NCI-H2107 (cell line): ENCODE measurements at places on chromosomes 4 and X.

- DNase-seq = no peak
Observed at GRCh38 chr4:159042097-159042605, 60.7 kb upstream of the RAPGEF2 start.

GRCh38 chr4:165709973-165710526, 163.0 kb upstream of the TLL1 start:
- no peak for DNase-seq

GRCh38 chrX:24506082-24506481, 41.0 kb downstream of the PDK3 start:
- DNase-seq = no peak

DNA sequence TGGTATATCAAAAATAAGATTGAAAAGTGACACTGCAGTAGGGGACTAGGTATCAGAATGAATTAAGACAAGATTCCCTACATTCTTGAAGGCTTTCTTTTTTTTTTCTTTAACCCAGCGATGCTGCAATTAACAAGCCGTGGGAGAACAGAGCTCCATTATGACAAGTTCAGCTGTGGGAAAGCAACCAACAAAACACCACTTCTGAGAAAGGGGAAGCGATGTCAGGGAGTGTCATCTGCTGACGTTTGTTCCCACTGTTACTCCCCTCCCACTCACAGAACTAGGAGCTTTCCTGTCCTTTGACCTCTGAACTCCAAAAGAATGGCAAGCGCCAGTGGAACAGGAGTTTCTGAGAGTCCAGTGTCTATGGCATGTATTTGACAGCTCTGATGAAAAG, 90.2 kb upstream of the SLITRK2 start:
- no peak for DNase-seq

GRCh38 chr4:3021627-3022026, 52.7 kb downstream of the HTT-AS start:
- no peak for DNase-seq

GRCh38 chr4:123526511-123526910, 129.9 kb downstream of the SPRY1 start:
- DNase-seq = no peak

GRCh38 chrX:150935467-150935866, 37.0 kb upstream of the CD99L2 start:
- no peak for DNase-seq

GRCh38 chr4:42280327-42281095, 116.8 kb upstream of the SHISA3 start:
- DNase-seq = no peak

- no peak for DNase-seq
Observed at GRCh38 chr4:67684839-67685531, 16.0 kb downstream of the UBA6 start.

- no peak for DNase-seq
Observed at GRCh38 chr4:111943796-111944203, 201.5 kb upstream of the FAM241A start.

GRCh38 chrX:6307156-6307555, 78.5 kb upstream of the NLGN4X start:
- no peak for DNase-seq

- DNase-seq = no peak
Observed at GRCh38 chr4:7554905-7555304, 120.2 kb upstream of the PSAPL1 start.

DNA sequence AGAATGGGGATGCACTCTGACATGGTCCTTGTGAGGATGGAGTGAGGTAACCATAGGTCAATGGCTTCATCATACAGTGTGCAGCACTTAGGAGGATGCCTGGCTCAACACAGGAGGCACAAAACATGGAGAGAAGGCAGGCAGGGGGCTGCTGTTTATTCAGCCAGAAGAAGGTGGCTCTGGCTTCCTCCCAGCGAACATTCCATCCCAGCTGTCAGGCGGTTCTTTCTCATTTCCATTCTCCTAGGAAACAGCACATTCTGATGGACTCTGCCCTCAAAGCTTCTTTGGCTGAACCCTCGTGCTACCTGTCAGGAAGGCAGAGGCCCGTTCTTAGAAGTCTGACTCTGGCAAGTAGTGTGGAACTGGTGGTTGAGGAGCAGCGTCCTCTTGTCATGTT, 18.6 kb downstream of the STK32B start:
- DNase-seq = no peak

GRCh38 chrX:32571579-32571978, 639.8 kb downstream of the DMD start:
- DNase-seq = no peak

- no peak for DNase-seq
Observed at GRCh38 chr4:791898-792625, 33.9 kb downstream of the CPLX1 start.

- no peak for DNase-seq
Observed at GRCh38 chr4:26978387-26979053, 117.9 kb downstream of the STIM2 start.

DNA sequence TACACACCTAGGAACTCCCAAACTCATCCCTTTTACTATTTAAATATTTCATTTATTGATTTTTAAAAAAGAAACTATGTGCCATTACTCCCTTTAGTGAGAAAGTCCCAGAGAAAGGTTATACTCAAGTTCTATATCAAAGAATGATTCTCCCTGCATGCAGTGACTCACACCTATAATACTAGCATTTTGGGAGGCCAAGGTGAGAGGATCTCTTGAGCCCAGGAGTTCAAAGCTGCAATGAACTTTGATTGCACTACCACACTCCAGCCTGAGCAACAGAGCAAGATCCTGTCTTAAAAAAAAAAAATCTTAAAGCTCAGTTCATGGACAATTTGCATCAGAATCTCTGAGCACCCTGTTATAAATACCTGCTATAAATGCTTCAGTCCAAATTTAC, 9.2 kb upstream of the RBPJ start:
- DNase-seq = no peak

- DNase-seq = no peak
Observed at GRCh38 chr4:148934926-148935578, 492.8 kb upstream of the NR3C2 start.

DNA sequence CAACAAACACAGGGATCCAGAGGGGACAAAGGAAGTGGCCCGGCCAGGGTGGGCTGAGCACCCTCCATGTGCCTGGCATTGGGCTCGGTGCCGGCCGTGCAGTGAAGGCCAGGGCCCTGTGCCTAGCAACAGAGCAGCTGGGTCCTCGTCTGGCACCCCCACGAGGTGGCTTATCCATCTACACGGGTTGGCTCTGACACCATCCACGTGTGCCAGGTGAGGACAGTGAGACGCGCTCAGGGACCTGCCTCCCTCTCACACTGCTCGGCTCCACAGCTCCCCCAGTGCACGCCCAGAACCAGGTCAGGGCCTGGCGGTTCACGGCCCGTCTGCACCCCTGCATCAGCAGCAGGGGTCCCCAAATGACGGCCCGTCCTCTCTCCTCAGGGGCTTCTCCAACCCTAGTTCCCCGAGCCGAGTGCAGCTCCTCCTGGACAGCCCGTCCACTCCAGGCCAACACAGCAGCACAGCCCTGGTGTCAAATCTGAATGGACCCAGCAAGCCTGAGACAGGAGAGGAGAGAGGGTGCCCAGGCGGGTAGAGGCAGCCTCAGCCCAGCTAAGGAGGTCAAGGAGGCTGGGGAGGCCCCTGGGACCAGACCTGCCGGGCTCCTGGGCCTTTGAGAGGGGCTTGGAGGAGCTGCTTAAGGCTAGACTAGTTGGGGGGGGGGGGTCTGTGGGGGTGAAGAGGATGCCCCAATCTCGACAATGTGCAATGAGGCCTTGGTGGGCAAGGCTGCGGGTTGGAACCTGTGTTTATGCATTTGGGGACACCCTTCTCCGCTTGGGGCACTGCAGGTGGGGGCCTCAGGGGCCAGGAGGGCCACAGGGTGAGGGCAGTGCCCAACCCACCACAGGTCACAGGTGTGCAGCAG, 113.6 kb downstream of the FAM53A start:
- DNase-seq = no peak
